Stimulated activated CD8-positive, alpha-beta memory T cell treated with anti-CD3 and anti-CD28 coated beads, Interleukin-12 subunit alpha, Interleukin-12 subunit beta, amount 100 ng/mL, for 4 hours (primary cell): ENCODE measurements at places on chromosomes 7 and 10.

- no peak for DNase-seq
Observed at GRCh38 chr7:77391230-77391629, 24.9 kb downstream of the GSAP start.

GRCh38 chr7:94182066-94182465 lies 177.9 kb upstream of the BET1 start:
- DNase-seq, result no peak

GRCh38 chr7:16758631-16759611 lies 5.4 kb downstream of the TSPAN13 start:
- DNase-seq, result no peak

- no peak for DNase-seq
Observed at GRCh38 chr10:80522756-80523363, 14.8 kb upstream of the SH2D4B start.

DNA sequence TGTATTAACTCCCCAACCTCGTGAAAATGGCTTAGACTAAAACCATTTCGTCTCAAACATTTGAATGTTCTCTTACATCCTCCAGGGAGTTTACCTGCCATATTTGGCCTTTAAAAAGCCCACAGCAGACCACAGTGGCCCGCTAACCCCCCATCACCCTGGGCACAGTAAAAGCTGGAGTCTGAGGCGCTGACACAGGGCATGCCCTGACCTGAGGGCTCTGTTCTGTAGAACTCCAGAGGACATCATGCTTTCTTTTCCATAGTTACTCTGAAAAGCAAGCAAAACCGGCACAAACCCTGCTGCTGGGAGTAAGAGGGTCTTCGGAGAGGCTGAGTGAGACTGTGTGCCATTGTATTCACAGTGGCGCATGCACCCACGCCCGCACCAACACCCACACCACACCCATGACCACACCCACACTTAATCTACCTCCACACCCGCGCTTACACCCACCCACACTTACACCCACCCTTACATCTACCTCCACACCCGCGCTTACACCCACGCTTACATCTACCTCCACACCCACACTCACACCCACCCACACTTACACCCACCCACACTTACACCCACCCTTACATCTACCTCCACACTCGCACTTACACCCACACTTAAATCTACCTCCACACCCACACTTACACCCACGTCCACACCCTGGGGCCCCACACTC lies 32.1 kb downstream of the LRRC27 start:
- no peak for DNase-seq

DNA sequence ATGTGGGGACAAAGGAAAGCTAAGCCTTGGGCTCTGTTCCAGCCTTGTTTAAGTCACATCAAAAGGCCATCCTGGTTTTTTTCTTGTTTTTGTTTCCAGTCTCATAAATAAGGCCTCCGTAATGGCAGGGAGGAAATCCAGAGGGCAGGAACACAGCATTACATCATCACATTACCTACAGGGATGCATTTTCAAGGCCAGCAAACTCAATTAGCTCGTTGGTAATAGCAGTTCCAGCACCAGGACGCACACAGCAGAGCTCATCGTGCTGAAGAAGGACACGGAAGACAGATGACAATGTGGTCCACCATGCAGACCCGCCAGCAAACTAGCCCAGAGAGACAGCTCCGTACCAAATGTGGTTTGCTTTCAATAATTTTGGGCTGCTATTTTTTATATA lies 1209.2 kb downstream of the TYW1 start:
- DNase-seq, result no peak

DNA sequence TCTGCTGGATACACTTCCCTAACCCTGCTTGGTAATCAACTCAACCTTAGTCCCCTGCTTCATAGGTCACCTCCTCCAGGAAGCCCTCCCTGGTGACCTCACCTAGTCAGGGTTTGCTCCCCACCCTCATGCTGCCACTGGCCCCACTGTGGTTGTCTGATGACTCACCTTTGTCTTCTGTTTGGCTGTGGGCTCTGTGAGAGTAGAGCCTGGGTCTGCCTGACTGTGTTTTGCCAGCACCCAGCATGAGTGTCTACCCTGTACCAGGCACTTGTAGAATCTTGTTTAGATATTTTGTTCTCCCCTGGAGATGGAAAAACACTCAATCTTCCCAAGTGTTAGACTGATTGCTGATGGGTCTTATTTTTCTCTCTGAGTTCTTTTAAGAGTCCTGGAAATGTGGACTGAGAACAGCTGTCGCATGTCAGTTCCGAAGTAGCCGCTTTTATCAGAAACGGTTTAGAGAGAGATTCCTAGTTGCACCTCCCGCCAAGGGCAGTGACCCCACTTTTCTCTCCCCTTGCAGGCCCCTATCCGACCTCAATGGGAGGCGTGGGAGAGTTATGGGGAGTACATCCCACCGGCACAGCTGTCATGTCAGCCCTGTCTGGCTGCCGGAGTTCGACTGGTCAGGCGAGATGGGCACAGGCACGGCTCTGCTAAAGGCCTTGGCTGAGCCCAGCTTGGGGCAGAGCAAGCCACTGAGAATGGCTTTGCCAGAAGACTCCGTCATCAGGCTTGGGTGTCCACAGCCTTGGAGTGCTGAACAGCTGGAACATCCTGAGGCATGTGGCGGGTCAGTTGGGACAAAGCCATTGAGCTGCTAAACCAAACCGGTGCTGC lies 134.3 kb downstream of the GRK5 start:
- peak; percentile 15 for DNase-seq
